ENCODE measurements at places on chromosomes 16 and 17.
A peak's percentile ranks its signal among the peaks of the same experiment; 100 is the strongest.

DNA sequence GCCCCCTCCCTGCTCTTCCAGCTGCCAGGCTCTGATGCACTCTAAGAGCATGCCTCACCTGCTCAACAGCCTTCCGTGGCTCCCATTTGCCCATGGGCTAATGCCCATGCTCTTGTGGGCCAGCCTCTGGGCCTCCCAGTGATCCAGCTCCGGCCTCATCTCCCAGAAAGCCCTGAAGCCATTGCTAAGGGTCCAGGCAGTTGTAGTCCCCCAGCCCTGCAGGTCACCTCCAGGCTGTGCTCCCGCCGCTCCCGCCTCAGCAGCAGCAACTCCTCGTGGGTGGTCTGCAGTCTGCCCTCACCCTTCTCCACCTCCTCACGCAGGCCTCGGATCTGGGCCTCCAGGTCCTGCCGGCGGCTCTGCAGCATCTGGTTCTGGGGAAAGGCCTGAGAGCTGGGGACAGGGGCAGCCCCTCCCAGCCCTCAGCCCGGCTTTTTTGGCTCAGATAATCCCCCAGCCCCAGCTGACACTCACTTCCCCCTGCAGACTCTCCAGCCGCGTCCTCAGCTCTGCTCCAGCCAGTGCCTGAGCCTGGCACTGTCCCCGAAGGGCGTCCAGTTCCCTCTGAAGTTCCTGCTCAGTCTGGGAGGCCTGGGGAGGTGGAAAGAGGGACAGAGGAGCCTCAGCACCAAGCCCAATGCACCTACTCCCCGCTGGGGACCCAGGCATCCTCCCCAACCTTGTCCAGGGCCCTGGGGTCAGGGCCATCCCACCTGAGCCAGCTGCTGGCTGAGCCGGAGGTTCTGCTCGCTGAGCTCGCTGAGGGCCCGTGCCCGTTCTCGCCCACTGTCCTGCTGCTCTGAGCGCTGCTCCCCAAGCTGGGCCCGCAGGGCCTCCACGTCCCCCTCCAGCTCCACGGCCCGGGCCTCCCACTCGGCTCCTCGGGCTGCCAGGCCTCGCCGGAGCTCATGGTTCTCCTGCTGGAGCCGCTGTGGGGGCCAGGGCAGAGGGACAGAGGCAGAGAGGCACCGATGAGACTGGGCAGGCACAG lies 6.2 kb downstream of the BICDL2 start:
- DNase-seq = no peak

GRCh38 chr17:7590743-7591142 lies 849 bp upstream of the SOX15 start:
- no peak for DNase-seq

DNA sequence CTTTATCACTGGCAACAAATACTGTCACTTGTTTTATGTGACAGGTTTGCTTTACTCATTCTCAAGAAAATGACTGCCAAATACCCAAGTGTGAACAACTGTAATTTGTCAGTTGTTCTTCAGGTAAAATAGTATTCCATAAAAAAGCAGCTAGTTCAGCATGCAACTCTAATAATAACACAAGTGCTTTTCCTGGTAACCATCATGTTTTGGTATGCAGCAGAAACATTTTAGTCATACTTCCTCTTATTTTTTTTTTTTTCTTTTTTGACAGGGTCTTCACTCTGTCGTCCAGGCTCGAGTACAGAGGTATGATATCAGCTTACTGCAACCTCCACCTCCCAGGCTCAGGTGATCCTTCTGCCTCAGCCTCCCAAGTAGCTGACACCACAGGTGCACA lies 4.6 kb downstream of the TERF2 start:
- DNase-seq = no peak

DNA sequence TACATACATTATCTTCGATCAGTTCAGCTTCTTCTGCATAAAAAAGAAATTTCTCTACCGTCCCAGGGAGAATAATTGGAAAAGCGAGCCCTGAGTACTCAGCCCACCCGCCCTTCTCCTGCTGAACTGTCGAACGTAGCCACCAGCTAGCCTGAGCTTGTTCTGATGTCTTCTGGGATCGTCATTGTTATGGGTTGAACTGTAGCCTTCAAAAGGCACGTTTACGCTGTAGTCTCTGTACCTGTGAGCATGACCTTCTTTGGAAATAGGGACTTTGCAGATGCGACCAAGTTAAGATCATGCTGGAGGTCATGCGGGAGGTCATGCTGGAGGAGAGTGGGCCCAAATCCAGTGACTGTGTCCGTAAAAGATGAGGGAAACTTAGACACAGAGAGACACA lies 86.2 kb downstream of the CMIP start:
- DNase-seq = no peak

DNA sequence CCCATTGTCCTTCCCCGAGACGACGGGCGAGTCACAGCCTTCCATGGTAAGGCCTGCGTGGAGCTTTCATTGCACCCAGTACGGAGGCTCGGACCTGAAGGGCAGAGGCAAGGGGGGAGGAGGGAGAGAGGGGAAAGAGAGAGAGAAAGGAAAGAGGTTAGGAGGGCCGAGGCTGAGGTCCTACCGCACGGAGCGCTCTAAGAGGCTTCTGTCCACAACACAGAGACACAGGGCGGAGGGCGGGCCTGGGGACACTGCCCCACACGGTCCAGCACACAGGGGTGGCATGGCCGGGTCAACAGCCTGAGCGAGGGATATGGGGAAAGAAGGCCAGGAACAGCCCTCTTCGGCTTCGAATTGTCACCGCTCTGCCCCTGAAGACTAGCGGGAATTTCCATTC lies 87.8 kb downstream of the ZFHX3 start:
- no peak for DNase-seq

DNA sequence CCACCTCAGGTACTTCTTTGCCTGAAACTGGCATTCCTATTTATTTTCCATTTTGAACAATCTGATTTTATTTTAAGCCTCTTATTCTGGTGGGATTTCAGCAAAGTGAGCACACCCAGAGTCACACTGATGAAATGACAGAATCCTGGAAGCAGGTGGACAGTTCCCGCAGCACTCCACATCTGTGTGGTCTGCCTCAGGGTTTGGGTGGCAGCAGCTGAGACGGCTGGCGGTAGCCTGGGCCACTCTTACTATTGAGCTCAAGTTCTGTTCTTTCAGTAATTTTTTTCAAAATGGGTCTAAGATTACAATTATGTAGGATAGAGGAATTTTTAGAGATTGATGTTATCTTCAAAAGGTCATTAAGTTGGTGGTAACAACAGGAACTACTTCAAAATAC lies 32.5 kb upstream of the ENDOV start:
- DNase-seq = no peak

- peak; percentile 93 for DNase-seq
Observed at GRCh38 chr16:3234857-3235561, at the start of gene ZNF200. ZNF200 (minus strand) TSS chr16:3235158; CDS start chr16:3233755, 1,403 bp downstream.

DNA sequence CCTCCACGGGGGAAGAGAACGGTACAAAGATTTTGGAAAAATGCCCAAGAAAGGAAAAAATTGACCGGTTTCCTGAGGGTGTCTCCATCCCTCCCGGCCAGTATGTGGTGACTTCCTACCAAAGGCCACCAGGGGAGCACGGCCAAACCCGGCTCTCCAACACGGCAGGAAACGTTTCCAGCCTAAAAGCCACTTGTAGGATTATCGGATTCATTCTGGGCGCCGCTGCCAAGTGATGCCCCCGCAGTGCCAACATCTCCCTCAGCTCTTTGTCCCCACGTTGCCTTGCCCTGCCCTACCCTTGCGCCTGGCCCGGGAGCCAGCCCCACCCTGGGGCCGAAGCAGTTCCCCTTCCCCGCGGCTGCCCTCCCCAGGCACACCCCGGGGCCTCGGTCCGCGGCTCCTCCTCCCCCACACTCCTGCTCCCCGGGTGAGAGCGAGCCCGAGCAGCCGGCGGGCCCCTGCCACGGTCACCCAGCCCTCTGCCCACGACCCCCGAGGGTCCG lies 688 bp downstream of the CRK start:
- no peak for DNase-seq

DNA sequence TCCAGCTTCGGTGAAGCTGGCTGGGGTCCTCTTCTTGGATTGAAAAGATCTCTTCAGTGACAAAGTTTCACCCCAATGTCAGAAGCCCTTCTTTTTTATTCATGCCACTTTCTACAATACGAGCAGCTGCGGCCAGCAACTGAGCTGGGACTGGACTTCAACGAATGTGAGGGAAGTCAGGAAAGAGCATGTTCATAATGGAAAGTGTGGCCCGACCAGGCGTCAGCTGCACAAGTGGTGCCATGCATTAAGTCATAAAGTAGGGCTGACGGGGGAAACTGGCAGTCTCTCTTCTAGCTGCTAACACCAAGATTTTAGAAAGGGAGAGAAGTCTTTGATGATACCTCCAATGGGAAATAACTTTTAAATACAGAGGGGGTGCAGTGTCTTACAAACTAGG lies 192.6 kb downstream of the PARN start:
- DNase-seq = no peak

DNA sequence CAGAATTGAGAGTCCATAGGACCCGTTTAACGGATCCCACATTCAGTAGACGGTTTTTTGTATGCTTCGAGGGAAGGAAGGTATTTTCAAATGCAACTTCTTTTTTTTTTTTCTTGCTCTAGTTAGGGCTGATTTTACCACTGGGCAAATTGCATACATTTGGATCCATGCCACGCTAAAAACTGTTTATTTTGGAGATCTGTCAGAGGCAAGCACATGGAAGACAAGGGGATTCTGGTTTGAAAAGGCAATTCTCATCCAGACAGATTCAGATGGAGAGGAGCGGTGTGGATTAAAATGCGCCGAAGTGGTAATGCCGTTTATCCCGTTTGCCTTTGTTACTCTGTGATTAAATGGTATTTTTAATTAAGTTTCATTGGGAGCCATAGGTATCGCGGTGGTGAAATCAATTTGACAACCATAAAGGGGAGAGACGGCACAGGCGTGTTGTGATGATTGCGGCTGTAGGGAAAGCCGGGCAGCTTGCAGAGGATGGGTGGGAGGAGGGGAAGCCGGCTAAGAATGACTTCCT lies 170.4 kb downstream of the IRX3 start:
- no peak for DNase-seq

DNA sequence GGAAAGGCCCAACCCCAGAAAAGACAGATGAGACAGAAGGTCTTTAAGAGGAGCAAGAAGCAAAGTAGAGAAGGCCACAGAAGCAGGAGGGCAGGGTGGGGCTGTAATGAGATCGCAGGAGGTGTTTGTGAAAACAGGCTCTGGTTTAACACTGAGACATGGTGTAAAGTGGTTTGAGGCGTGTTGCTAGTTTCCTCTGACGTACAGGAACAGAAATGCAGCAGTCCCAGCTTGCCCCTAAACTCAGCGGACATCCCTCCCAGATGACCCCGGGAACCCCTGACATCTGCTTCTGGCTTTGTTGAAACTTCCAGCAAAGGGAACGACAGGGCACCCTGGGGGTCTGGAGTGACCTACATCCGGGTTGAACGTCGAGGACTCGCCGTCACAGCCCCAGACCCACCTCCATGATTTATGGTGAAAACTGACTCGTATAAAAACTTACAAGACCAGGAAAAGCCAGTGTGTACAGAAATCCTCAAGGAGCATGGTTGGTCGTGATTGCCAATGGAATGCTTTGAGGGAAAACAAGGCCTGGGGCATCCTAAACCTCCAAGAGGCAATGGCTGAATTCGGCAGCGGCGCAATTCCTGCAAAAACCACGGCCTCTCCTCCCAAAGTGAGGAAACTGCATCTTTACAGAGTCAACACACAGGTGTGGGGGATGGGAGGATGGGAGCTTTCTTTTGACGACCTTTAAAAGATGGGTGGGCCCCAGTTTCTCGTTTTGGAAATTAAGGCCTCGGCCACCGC lies 25.8 kb downstream of the LITAF start:
- DNase-seq = no peak

DNA sequence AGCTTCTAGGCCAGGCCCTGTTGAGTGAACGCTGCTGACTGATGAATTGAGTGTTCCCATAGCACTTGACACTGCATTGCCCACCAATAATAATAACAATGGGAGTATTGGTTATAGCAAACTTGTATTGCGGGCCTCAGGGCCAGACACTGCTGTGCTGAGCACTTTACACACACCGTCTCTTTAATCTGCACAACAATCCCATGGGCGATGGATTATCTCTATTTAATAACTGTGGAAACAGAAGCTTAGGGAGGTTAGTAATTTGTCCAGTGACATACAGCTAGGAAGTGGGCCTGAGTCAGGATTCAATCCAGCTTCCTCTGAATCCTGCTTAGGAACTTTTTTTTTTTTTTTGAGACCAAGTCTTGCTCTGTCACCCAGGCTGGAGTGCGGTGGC lies 11.2 kb downstream of the ARHGAP23 start:
- no peak for DNase-seq

- DNase-seq = no peak
Observed at GRCh38 chr17:17570798-17571716, 20.5 kb downstream of the PEMT start.

DNA sequence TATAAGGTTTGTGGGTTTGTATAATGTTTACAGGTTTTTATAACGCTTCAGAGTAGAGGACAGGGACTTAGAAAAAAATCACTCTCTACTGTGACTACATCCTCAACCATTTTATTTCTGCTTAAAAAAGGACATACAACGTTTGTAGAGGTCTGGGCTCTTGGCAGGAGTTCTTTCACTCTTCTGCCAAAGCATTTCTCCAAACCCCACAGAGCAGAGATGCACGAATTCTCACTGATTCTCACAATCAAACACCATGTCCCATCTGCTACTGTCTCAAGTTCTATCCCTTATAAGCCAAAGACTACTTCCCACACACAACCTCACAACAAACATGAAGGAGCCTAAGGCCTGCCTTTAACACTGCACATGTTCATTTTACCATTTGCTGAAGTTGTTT lies 7.0 kb upstream of the ANKFY1 start:
- DNase-seq = no peak

- DNase-seq = no peak
Observed at GRCh38 chr17:26792486-26792885, 501.4 kb upstream of the WSB1 start.

DNA sequence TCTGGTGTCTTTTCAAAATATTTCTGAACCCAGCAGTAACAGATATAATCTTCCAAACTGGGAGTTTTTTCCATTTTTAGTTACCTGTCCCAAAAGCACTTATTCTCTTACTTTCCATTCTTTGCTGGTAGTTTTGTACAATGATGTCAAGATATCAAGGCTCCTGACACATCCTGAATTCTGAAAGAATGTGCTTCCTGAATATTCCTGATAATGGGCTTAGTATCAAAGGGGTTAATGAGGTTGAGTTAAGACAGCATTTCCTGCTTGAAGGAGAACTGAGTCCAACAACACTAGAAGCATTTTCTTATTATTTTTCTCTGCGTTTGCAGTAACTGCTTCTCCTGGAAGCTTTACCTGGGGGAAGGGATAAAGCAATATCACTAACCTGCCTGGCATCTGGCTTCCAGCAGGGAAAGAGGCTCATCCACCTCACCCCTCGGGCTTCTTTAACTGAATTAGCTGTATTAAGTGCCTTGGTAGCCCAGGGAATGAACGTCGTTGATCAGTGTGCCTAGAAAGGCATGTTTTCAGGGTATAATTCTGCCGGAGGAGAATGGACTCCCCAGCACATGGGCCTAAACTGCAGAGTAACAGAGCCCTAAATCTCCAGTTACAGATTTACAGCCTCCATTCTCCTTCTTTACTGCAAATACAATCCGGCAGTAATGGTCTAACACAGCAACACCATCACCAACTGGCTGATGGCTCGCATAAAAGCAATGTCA lies 134.4 kb downstream of the SNX11 start:
- no peak for DNase-seq

- DNase-seq = no peak
Observed at GRCh38 chr16:87195161-87195560, 122.0 kb downstream of the C16orf95 start.

All from right renal pelvis (tissue), 4 donors.